ENCODE measurements at places on chromosomes 11 and 22.

DNA sequence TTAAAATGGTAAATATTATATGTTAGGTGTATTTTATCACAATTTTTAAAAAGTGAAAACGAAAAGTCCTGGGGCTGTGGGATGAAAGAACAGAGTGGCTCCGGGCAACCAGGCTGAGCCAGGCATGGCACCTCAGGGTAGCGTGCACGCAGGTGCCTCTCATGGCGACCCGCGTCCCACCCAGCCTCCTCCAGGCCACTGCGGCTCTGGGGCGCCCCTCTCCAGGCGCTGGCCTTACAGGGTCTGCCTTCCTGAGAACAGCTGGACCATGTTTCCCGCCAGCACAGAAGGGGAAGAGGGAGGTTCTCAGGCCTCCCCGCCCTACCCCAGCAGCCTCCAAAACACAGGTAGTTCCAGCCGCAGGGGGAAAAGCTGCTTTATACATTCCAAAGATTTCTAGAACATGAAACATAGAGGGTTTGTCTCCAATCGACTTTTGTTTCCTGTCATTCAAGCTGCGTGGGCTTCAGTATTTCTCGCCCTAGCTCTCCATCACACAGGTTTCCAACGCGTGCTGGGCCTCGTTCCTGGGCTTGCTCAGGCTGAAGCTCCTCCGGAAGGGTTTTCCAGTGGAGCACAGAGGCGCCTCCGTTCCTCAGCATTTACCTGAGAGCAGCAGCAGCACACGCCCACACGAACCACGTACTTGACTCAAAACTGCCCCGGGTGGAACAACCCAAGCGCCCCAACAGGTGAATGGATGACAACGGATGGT lies 10.5 kb downstream of the EHD1 start:
- DNase-seq: no peak

DNA sequence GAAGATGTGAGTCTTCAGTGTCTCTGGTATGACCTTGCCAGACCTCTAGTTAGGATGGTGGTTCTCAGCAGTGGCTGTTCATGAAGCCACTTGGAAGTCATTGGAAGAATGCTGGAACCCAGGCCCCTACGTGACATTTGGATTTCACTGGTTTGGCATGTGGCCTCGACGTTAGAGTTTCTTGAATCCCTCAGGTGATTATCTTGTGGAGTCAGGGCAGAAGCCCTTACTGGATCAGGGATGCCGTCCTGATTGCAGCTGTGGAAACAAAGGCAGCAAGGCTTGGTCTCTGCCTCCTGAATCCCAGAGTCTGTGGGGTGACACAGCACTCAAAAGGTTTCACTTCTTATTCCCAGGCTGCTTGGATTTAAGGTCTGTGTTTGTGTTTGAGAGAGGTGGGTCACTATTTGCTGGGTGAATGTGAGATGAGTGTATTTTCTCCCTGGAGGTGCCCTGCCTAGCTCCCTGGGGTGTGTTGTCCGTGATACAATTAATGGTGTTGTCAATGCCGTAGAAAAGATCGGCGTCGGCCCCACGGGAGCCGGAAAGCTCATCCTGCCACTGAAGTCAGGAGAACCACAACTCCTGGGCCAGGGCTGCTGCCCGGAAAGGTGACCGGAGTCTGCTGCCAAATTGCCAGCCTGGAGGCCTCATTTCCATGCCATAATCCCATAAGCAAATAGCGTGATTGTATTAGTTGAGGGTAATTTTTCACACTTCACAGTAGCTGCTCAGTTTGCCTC lies 939.0 kb downstream of the BRD1 start:
- DNase-seq: no peak

DNA sequence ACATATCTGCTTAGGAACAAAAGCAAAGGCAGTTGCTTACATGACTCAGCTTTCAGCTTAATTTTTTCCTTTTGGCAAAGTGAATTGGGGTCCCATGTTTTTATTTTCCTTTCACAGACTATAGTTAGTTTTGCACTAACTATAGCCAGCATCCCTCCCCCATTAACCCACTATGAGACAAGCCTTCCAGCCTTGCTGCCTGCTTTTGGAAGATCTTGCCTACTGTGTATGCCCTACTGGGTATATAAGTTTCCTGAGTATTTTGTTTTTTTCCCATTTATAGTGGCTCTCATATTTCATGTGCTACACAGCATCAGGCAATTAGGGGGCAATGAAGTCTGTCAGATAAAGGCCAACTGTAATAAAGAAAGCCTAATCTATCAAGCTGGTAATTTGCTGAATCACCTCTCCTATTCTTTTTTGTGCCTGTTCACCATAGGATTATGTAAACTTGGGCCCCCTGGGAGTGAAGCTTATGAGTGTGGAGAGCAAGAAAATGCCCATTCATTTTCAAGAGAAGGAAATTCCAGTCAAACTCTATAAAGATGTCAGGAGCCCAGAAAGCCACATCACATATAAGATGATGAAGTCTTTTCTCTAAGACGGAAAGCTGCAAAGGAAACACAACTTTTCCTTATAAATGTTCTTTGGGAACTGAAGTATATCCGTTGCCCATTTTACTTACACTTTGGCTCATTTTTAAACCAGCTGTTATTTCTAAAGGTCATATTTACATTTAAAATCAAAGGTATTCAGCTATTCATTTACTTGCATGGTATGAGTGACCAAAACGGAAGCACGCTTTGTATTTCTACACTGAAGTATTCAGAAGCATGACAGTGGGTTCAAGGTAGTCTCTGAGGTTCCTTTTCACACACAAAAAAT lies 64.0 kb downstream of the CCDC83 start:
- no peak for DNase-seq

DNA sequence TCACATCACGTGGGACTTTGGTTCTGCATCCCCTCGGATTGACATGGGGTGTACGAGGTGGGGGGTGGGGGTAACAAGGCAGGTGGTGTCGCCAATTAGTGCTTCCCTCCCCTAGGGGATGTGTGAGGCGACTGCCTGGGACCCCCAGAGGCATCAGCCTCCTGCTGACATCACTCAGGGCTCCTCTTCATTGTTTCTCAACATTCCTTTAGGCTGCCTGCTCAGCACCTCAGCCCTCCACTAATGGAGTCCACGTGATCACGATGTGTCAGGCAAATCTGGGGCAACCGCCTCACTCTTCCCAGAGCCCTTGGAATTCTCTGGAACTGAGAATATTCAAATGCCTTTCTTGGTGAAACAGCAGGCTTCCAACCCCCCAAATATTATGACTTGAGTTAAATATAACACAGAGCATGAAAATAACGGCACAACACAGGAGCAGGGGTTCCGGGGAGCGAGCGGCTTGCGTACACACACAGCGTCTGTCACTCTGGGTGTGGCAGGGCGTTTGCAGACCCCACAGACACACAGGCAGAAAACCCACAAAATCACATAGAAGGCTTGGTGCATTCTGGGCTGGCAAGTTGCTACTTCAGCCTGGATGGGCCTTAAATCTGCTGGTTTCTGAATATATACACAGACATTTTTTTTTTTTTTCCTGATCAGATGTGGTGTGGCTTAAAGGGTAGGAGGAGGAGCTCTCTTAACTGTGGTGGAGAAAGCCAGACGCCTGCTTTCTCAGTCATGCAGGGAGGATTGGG lies 170.1 kb upstream of the CADM1 start:
- DNase-seq: no peak

- no peak for DNase-seq
Observed at GRCh38 chr22:36073476-36073875, 44.9 kb upstream of the RBFOX2 start.

DNA sequence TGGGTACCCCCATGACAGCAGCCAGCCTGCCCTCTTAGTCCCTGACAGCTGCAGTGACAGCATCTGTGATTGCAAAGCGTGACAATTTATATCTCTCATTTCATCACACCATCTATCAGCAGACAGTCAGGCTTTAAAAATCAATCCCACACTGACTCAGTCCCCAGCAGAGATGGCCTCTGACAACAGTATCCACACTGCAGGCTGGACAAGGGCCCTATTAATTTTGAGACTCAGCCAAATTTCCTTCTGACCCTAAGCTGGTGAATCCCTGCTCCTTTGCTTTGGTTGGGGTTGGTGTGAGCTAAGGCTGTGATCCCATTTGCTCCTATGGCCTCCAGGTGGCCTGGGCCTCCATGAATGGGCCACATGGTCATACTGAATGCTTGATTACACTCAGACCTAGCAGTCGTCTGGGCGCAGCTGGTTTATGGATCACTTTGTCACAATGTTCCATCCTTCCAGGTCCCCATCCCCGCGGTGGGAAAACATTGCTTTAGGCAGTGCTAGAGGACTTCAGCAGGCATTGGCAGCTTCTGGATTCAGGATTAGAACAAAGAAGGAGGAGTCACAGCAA lies 68.2 kb upstream of the B3GAT1 start:
- no peak for DNase-seq

GRCh38 chr11:120657306-120658070 lies 145.9 kb downstream of the GRIK4 start:
- no peak for DNase-seq

GRCh38 chr11:111123463-111124398 lies 121.8 kb upstream of the POU2AF2 start:
- DNase-seq: no peak

GRCh38 chr11:111598559-111598958 lies 3.7 kb upstream of the SIK2 start:
- DNase-seq: no peak

GRCh38 chr11:3843326-3843725 lies 2.6 kb upstream of the RHOG start:
- no peak for DNase-seq

DNA sequence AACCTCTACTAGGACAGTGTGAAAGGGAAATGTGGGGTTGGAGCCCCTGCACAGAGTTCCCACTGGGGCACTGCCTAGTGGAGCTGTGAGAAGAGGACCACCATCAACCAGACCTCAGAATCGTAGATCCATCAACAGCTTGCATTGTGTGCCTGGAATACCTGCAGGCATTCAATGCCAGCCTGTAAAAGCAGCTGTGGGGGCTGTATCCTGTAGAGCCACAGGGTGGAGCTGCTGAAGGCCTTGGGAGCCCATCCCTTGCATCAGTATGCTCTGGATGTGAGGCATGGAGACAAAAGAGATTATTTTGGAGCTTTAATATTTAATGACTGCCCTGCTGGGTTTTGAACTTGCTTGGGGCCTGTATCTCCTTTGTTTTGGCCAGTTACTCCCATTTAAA lies 46.3 kb downstream of the PGR start:
- no peak for DNase-seq

GRCh38 chr11:104490182-104490581 lies 326.2 kb upstream of the PDGFD start:
- DNase-seq: no peak

GRCh38 chr11:120056301-120057027 lies 81.4 kb downstream of the TRIM29 start:
- no peak for DNase-seq

- no peak for DNase-seq
Observed at GRCh38 chr11:27358296-27358695, 4.7 kb downstream of the CCDC34 start.

- DNase-seq: no peak
Observed at GRCh38 chr11:65491614-65492386, 7.0 kb upstream of the MALAT1 start.

DNA sequence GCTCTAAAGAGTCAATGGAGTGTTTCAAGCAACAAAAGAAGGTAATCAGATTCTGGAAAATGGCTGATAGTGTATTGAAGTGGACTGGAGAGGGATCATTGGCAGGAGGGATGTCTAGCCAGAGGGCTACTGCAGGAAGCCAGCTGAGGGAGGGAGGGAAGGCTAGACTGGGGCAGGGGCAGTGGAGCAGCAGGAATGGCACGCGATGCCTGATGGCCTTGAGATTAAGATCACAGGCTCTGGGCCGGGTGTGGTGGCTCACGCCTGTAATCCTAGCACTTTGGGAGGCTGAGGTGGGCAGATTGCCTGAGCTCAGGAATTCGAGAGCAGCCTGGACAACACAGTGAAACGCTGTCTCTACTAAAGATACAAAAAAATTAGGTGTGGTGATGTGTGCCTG lies 47.5 kb upstream of the PRDM11 start:
- no peak for DNase-seq

DNA sequence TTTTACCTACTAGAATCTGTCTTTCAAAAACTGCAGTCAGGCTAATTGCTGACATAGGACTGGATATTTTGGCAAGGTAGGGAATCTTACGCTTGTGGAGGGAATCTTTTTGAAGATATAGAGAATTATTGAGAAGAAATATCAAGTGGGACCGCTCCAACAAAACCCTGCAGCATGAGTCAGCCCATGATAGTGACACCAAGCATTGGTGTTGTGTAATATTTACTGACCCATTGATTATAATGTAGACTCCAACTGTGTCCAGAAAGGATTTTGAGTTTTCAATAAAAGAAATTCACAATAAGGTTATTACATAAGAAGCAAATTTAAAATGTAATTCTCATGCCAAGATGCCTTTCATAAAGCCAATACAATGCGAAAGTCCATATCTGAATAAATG lies 20.7 kb downstream of the MS4A4A start:
- DNase-seq: no peak

- no peak for DNase-seq
Observed at GRCh38 chr22:19974268-19974861, 32.7 kb upstream of the TXNRD2 start.

DNA sequence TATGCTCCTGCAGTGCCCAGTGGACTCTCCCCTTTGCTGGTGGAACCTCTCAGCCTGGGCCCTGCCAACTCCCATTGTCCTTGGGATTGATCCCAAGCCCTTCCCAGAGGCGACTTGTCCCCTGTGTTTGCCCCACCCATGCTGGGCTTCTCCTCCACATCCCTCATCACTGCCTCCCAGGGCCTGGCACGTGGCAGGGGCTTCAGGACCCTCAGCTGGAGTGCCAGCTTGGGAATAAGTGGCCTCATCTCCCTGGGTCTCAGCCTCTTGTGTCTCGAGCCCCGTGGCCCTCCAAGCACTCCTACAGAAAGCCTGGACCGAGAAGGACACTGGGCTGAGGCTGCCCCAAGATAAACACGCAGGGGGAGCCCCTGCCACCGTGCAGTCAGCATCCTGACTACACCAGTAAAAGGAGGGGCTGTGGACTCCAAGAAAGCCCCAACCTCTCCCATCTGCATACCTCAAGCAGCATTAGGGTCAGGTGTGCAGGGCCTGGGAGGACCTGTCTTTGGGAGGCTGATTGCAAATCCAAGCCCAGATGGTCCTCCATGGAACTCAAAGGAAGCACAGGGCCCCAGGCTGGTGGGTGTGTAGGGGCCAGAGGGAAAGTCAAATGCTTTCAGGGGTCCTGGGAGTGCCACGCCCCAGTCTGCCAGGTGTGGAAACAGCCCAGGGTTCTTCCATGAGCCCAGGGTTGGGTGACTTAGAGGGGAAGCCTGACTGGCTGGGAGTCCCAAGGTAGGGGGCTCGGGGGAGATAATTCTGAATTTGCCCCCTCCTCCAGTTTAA lies 9.5 kb upstream of the GNAZ start:
- DNase-seq: no peak

DNA sequence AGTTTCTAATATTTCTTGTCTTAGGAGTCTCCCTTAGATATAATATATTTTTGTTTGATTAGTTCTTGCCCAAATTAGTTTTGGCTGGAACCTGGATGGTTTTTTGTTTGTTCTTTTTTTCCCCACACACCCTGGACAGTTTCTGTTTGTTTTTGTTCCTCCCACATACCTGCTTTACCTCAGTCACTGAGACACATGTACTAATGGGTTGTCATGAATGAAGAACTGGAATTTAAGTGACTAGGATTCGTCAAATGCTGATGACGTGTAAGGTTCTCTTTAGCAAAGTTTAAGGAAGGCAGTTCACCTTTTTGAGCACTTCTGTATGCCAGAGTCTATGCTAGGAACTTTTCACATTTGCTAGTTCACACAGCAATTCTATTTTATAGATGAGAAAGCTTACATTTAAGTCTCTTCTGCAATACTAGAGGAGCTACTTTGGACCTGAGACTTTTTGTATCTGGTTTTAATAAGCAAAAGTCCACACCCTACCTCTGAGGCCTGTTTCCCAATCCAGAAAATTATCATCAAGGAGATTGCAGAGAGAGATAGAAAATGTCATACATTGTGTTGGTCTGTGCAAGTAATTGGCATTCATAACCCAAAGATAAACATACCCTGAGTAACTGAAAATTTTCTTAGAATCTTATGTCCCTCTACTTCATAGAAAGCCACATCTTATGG lies 86.7 kb upstream of the RAB1B start:
- no peak for DNase-seq
